ENCODE measurements at places on chromosomes 3 and 15.

- no peak for DNase-seq
Measured at GRCh38 chr3:116886202-116886893, 176.8 kb downstream of the TUSC7 start.

DNA sequence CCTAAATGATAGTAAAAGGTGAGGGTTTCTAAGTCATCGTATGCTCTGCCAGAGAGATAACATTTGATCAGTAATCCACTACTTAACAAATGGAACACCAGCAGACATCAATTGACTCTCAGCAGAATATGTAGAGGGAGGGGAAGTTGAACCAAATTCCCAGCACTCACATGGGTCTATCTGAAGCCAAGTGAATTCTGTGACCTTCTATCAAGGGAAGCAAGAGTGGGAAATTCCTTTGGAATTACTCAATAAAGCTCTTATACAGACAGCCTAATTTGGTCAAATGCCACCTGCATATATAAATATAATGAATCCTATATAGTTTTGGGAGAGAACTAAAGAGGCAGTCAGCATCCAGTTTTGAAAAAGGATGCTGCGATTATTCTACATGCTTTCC is 15.8 kb upstream of the KCNMB2 start:
- no peak for DNase-seq

DNA sequence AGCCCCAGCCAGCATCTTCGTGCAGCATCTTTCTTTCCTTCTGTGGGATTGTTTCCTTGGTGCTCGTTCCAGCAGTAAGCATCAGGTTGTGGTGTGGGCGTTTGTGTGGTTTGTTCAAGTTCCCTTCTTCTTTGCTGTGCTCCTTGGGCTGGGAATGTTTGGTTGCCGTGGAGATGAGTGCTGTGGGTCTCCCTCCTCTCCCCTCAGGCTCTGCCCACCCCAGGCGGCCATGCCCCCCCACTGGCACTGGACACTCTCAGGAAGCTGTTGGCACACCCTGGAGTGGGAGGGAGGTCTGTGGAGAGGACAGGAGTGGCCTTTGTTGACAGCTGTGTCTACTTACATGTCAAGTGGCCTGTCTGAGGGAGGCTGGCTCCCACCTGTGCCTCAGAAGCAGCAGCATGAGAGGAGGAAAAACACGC is 46.5 kb upstream of the SACM1L start:
- no peak for DNase-seq

GRCh38 chr15:62647202-62647842 is 395.2 kb upstream of the TPM1 start:
- DNase-seq, result no peak

DNA sequence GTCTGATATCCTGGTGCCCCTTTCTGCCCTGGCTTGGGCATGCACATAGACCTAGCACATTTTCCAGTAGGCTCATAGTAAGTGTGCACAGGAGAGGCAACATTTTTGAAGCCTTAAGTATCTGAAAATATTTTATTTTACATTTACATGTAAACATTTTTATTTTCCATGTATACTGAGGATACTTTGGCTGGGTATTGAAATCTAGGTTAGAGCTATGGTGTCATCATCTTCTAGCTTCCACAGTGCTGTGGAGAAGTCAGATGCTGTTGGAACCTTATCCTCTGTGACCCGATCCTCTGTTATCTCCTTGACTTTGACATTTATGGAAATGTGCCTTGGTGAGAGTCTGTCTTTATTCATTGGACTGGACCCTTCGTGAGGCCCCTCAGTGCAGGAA is 74.1 kb downstream of the PLXNA1 start:
- no peak for DNase-seq

GRCh38 chr3:73808862-73809509 is 184.2 kb upstream of the PDZRN3 start:
- DNase-seq, result no peak

DNA sequence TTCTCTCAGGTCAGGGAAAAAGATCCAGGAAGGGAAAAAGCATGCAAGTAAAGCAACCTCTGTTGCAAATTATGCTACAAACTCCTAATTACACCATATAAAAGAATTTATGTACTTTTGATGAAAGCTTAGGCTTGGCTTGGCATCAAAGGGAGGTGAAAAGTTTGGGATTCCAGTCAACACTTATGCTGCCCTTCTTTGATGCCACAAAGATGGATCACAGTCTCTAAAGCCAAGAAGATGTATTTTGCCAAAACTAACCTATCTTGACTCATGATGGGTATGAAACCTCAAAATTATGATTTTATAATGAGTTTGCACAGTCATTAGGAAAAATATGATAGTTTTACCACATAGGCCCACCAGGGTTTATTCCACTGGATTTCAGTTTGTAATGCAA is 101.0 kb upstream of the CCDC80 start:
- no peak for DNase-seq

GRCh38 chr3:66812136-66812535 is 186.0 kb upstream of the KBTBD8 start:
- no peak for DNase-seq

GRCh38 chr15:28955160-28955992 is 69.6 kb downstream of the APBA2 start:
- DNase-seq, result no peak

- DNase-seq, result no peak
Measured at GRCh38 chr15:80819001-80819400, 39.8 kb downstream of the CEMIP start.

- DNase-seq, result no peak
Measured at GRCh38 chr3:33006081-33006480, 54.6 kb downstream of the CCR4 start.

- DNase-seq, result no peak
Measured at GRCh38 chr3:94414418-94414817, 351.6 kb downstream of the NSUN3 start.

DNA sequence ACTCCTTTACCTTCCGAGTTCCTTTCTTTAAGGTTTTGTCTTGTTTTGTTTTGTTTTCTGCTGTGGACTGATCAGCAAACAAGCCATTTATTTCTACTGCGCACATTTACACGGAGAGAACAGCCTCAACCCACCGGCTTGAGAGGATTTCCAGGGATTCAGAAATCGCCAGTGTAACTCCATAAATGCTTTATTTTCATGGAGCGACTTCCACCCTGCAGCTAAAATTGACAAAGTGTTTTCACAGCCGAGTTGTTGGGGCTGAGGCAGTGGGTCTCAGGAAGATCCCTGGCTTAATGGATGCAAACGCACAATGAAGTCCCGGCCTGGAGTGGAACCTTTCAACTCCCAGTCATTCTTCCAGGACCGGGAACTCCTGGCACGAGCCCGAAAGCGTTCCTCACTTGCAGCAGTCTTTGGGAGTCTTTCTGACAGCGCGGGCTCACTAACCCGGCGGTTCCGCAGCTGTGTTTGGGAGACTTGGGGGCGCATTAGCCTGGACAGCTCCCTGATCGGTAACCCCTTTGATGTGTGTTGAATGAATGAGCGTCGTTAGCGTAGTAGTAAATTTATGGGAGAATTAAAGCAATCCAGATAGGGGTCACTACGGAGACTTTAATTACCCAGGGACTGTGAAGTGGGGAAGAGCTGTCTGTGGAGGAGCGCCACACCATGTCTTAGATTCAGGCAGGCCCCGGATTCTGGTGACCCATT is 785 bp upstream of the MYRIP start:
- DNase-seq, result no peak

- DNase-seq, result no peak
Measured at GRCh38 chr15:41495736-41496599, 2.3 kb downstream of the ITPKA start.

Measured in activated T-cell treated with anti-CD3 and anti-CD28 coated beads for 1 hour (primary cell).